ENCODE measurements at places on chromosomes 3 and 15. TPM values are rescaled to one million over a fixed set of nuclear protein-coding genes. Genes with fewer than 3 reads are reported as not detected.

Gene IL5RA
- total RNA-seq: not detected

Gene GOLGA8J
- total RNA-seq: 0.11 TPM

Gene SUCNR1
- total RNA-seq: not detected

Gene BCHE
- total RNA-seq: 13.4 TPM

Gene C3orf52
- total RNA-seq: 17.2 TPM

Gene TM4SF18
- total RNA-seq: 0.37 TPM

Gene CYP8B1
- not detected for total RNA-seq

Gene PLCB2
- 0.66 TPM for total RNA-seq

Gene MCF2L2
- 0.66 TPM for total RNA-seq

Gene EPHA6
- 0.22 TPM for total RNA-seq

Gene CHRM5
- total RNA-seq: 0.75 TPM

Gene C3orf18
- 20.2 TPM for total RNA-seq

Gene GP5
- total RNA-seq: under 0.01 TPM

Gene IL17RD
- 6.5 TPM for total RNA-seq

Gene GPR149
- total RNA-seq: not detected

Data from uterine smooth muscle cell (primary cell).